ENCODE measurements at places on chromosomes 5 and 9. TPM values are rescaled to one million over a fixed set of nuclear protein-coding genes. Genes with fewer than 3 reads are reported as not detected.

The SNAPC4 gene
- 25.8 TPM for total RNA-seq

The LPAR1 gene
- 0.33 TPM for total RNA-seq

The ANKRD31 gene
- total RNA-seq: 0.10 TPM

The LCN12 gene
- 0.29 TPM for total RNA-seq

The IFNB1 gene
- total RNA-seq: not detected

The SAPCD2 gene
- 14.7 TPM for total RNA-seq
